Bladder microvascular endothelial cell (primary cell): ENCODE measurements at places on chromosomes 1 and 21. TPM values are rescaled to one million over a fixed set of nuclear protein-coding genes. Genes with fewer than 3 reads are reported as not detected.

DIO1 gene
- total RNA-seq: not detected in 2 replicates

CLDN8 gene
- total RNA-seq: not detected in 2 replicates

ALX3 gene
- not detected in 2 replicates for total RNA-seq

DCDC2B gene
- not detected in 2 replicates for total RNA-seq

FMO2 gene
- 0.13 and 0.32 TPM in 2 replicates for total RNA-seq

LCE2B gene
- total RNA-seq: not detected in 2 replicates

FAM78B gene
- 0.16 and 0.44 TPM in 2 replicates for total RNA-seq

KIF26B gene
- total RNA-seq: under 0.01 and 1.6 TPM in 2 replicates

PLA2G2C gene
- not detected in 2 replicates for total RNA-seq

UBQLN4 gene
- 10.5 and 22.0 TPM in 2 replicates for total RNA-seq

TRIM67 gene
- total RNA-seq: not detected in 2 replicates

TCHH gene
- under 0.01 and 0.06 TPM in 2 replicates for total RNA-seq

FDPS gene
- total RNA-seq: 337 and 454 TPM in 2 replicates

KIAA1614 gene
- 3.4 and 3.8 TPM in 2 replicates for total RNA-seq
